Naive B cell (primary cell): ENCODE measurements at places on chromosomes 5 and 9. TPM values are rescaled to one million over a fixed set of nuclear protein-coding genes. Genes with fewer than 3 reads are reported as not detected.

The GMCL2 gene
- not detected for polyA plus RNA-seq

The PWWP2A gene
- polyA plus RNA-seq = 8.4 TPM

DNA sequence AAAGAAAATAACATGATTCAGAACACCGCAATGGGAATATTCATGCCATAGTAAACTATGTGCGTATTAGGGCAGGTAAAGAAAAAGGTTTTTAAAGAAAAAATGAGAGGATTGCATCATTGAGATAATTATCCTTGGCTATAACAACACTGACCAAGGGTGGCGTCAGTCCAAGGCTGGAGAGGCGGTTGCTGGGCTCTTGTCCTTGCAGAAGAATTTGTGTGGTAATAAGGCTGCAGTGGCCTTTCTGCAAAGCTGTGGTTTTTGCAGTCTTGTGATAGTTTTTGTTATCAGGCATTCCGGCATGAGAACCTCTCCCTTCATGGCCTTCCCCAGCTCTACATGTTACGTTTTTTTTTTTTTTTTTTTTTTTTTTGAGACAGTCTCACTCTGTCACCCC is 14.0 kb downstream of the BOD1 start:
- DNase-seq = no peak

The CCL27 gene
- not detected for polyA plus RNA-seq

The FBP2 gene
- not detected for polyA plus RNA-seq

GRCh38 chr9:109926421-109926869 is 146.4 kb downstream of the PALM2AKAP2 start:
- no peak for DNase-seq

The MLANA gene
- 0.45 TPM for polyA plus RNA-seq

DNA sequence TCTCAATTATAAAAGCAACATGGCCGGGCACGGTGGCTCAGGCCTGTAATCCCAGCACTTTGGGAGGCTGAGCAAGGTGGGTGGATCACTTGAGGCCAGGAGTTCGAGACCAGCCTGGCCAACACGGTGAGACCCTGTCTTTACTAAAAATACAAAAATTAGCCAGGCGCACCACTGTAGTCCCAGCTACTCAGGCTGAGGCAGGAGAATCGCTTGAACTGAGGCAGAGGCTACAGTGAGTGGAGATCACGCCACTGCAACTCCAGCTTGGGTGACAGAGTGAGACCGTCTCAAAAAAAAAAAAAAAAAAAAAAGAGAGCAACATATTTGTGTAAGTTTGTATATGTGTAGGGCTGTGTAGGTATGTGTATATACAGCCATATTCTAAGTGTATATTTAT is 7.5 kb downstream of the RPS6 start:
- no peak for DNase-seq

- no peak for DNase-seq
Measured at GRCh38 chr5:98898743-98899142, 30.1 kb downstream of the CHD1 start.

DNA sequence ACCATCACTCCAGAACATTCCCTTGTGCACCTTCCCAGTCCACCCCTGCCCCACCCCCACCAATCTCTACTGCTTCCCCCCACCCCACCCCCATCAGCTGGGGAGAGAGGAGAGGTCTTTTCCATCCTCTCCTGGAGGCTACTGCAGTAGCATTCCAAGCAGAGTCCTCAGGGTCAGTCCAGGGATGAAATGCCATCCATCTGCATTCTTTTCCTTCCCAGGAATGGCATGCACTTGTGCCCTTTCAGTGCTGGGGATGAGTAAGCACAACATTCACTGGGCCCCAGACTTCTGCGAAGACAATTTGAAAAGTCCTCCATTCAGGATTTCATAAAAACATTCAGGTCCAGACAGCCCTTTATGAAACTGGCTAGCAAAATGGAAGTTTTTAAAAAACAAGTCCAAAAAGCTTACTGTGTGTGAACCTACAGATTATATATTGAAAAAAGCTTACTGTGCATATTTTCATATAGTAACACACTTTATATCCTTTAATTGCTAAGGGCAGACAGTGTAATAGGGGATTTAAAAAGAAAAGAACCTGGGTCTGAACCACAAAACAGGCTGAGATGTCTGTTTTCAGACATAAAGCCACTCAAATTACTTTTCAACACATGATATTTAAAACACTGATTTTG is 50.0 kb upstream of the GOLPH3 start:
- DNase-seq = no peak

The TTC16 gene
- polyA plus RNA-seq = not detected

- peak; percentile 39 for DNase-seq
Measured at GRCh38 chr9:35731415-35732184, 395 bp downstream of the TLN1 start.

The FOXD4L3 gene
- not detected for polyA plus RNA-seq

GRCh38 chr9:113310538-113310937 is 7.4 kb upstream of the RNF183 start:
- DNase-seq = no peak

The DOK3 gene
- polyA plus RNA-seq = 47.7 TPM

The ITK gene
- 0.38 TPM for polyA plus RNA-seq

DNA sequence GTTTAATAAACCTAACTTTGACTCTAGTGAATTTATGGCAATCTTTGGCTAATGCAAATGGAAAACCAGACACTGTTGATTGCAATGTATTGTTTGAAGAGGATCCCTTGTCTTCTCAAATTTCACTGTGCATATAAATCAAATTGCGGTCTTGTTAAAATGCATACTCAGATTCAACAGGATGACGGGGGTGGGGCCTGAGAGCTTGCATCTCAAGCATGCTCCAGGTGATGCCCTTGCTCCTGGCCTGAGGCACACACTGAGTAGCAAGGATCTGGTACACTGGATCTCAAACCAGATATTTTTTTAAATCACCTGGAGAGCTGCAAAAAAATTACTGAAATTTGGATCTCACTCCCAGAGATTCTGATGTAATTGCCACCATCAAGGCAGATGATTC is 463.7 kb downstream of the DNAH5 start:
- no peak for DNase-seq

DNA sequence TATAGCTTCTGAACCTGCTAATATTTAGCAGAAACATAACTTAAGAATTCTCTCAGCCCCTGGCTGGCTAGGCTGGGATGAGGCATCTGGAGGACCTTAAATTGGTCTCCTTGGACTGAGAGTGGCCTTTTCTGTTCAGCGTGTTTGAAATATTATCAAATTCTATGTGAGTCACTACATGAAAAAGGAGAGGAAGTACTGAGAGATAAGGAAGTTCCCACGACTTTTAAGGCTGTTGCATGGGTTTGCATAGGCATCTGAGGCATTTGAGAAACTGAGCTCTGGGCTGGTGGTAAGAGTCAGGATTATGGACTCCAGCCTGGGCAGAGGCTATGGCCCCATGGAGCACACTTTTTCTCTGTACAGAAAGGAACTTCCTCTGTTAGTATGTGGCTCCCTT is 816.2 kb upstream of the GRAMD2B start:
- DNase-seq = no peak

DNA sequence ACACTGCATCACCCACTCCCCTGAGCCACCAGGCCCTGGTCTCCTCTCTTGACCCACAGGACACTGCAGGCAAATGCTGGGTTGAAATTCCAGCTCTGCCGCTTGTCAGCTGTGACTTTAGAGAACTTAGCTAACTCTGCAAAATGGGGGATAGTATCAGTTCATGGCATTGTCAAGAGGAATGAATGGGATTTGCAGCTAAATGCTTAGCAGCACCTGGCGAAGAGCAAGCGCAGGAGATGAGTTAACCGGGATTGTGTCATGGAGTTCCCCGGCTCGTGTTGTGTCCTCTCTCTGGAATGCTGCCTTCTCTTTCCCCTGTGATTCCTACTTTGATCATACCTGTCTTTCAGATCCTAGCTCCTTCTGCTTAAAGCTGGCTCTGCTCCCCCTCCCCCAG is 67.1 kb downstream of the DAB2IP start:
- no peak for DNase-seq

The SSNA1 gene
- polyA plus RNA-seq = 145 TPM

DNA sequence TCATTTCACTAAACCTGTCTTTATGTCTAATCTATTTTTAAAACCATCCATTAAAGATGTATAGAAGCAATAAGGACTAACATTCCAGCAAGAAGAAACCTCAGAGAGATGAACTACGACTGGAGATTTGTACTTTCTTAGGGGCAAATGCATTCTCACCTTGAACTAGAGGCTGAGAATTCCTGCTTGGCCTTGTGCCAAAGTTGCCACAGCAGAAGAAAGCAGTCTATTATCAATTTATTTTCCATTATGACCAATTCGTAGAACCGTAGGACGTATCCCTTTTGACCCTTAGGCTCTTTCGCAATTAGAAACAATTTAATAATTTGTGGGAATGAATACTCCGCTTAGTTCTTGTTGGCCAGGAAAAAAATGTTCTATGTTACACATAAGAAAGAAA is 1647.4 kb upstream of the CDH9 start:
- DNase-seq = no peak

The ECM2 gene
- polyA plus RNA-seq = 0.09 TPM

DNA sequence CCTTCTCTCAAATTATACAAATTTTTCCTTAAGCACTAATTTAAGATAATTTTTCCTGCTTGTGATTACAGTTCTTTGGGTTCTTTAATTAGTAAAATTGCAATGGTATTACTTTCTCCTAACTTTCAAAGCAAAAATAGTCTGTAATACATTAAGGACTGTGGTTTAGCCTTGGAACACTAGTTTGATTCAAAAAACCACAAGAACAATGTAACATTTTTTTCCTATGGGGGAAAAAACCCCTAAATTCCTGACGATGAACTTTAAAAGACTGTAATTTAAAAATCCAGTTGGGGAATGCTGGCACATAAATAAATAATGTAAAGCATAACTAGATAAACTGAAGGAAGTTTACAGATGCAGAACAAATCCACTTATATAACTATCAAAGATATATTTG is 65.3 kb downstream of the CDC14B start:
- DNase-seq = no peak

- DNase-seq = no peak
Measured at GRCh38 chr9:98610711-98611110, 98.0 kb downstream of the GABBR2 start.

GRCh38 chr9:126043681-126044080 is 282.9 kb upstream of the MVB12B start:
- DNase-seq = no peak

- DNase-seq = no peak
Measured at GRCh38 chr5:83877911-83878706, 157.5 kb upstream of the HAPLN1 start.
